ENCODE measurements at places on chromosomes 12 and 14. TPM values are rescaled to one million over a fixed set of nuclear protein-coding genes. Genes with fewer than 3 reads are reported as not detected.

- H3K36me3 ChIP-seq: no peaks in the 10 kb centered on the region
- peak; percentile 38 for DNase-seq
- peaks cover 3% of the 10 kb centered on the region for H3K27me3 ChIP-seq
- H3K4me1 ChIP-seq: no peaks in the 10 kb centered on the region
- no peak overlapping the region for H3K27ac ChIP-seq
Observed at GRCh38 chr12:2129076-2129475, 76.3 kb downstream of the CACNA1C start.

DNA sequence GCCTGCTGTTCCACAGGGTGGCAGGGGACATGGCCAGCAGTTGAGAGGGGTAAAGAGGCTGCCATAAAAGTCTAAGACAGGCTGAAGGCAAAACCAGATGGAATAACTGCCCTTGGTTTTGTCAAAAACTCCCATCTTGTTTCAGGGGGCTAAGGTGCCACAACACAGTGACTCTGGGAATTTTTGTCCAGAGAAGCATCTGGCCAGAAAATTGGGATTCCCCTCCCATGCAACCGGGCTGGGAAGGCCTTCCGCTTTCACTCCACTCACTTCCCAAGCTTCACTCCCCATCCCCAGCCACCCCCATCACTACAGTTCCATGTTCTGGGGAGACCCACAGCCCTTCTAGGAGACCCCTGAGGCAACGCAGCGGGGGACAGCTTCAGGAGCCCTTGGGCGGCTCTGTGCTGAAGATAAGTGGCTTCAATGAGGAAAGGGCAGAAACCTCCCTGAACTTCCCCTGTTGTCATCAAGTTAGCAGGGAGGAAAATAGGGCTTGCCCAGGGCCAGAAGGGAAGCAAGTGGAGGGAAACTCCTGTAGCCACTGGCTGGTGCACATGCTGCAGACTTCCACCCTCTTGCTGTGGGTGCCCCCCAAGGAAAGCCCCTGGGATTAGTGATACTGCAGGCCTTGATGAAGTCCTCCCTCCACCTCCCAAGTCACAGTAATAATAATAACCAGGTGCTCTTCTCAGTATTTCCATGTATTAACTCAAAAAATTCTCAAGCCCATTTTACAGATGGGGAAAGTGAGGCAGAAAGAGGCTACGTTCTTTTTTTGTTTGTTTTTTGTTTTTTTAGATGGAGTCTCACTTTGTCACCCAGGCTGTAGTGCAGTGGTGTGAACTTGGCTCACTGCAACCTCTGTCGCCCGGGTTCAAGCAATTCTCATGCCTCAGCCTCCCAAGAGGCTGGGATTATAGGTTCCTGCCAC is 6.0 kb downstream of the TMEM229B start:
- H3K27me3 ChIP-seq: no peaks in the 10 kb centered on the region
- H3K27ac ChIP-seq: no peak overlapping the region
- no peaks in the 10 kb centered on the region for H3K4me1 ChIP-seq

DNA sequence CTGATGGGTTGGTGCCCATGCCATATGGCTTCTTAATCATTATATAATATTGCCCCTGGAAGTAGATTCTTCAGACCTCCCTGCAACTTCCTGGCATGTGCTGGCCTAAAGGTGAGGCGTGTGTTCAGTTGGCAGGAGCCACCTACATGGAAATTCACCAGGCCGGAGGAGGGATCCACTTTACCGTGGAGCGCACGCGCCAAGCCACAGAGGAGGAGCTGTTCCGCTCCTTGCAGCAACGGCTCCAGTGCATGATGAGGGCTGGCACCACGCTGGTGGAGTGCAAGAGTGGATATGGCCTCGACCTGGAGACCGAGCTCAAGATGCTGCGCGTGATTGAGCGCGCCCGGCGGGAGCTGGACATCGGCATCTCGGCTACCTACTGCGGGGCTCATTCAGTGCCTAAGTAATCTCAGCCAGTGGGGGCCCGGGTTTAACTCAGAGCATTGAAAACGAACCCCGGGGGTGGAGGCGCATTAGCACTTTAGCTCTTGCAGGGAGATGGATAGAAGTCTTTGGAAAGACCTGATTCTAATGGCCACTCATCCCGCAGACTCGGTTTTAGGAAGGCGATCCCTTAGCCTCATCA is 13.5 kb downstream of the AMDHD1 start:
- no peak for DNase-seq
- no peaks in the 10 kb centered on the region for H3K36me3 ChIP-seq
- peaks cover 10% of the 10 kb centered on the region for H3K27me3 ChIP-seq
- H3K27ac ChIP-seq: no peak overlapping the region
- no peak overlapping the region for H3K4me3 ChIP-seq

GRCh38 chr14:55129086-55129427 is at the start of gene LGALS3:
Gene LGALS3 (plus strand): TSS chr14:55129252. CDS start chr14:55137374, 8,122 bp downstream.
- peaks cover 12% of the 10 kb centered on the region for H3K4me1 ChIP-seq
- H3K27me3 ChIP-seq: no peaks in the 10 kb centered on the region
- H3K27ac ChIP-seq: peak within 1 kb of the TSS; percentile 63
- DNase-seq: no peak
- peak within 1 kb of the TSS; percentile 76 for H3K4me3 ChIP-seq
- no peaks in the 10 kb centered on the region for H3K36me3 ChIP-seq

DNA sequence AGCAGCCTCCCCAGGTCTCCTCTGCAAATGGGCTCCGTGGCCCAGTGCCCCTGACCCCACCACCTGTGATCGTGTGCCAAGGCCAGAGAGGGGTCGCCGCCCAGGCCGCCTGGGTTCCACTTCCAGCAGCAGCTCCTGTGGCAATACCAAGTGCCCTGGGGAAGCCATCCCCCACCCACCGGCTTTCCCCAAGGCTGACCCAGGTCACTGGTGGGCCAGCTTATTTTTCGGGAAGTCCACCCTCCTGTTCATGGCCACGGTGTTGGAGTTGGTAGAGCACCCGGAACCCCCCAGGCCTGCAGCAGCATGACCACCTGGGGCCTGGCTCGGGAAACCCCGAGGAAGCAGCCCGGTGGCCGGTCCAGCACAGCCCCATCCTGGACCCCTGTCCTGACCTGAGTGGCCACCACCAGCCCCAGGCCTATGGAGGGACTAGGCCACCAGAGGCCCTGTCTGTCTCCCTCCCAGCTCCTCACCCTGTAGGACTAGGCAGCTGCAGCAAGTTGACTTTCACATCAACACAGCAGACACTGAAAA is 40.8 kb upstream of the OASL start:
- H3K4me1 ChIP-seq: no peaks in the 10 kb centered on the region
- H3K27ac ChIP-seq: no peak overlapping the region
- no peaks in the 10 kb centered on the region for H3K27me3 ChIP-seq
- no peaks in the 10 kb centered on the region for H3K36me3 ChIP-seq

- H3K4me1 ChIP-seq: no peaks in the 10 kb centered on the region
- H3K27ac ChIP-seq: no peak overlapping the region
- no peak for DNase-seq
- no peaks in the 10 kb centered on the region for H3K27me3 ChIP-seq
- no peaks in the 10 kb centered on the region for H3K36me3 ChIP-seq
Observed at GRCh38 chr14:29858299-29858698, 69.3 kb downstream of the PRKD1 start.

GRCh38 chr12:94277426-94278000 is 129.1 kb downstream of the PLXNC1 start:
- DNase-seq: peak; percentile 20
- H3K36me3 ChIP-seq: no peaks in the 10 kb centered on the region
- H3K27ac ChIP-seq: no peak overlapping the region
- no peak overlapping the region for H3K4me3 ChIP-seq
- no peaks in the 10 kb centered on the region for H3K27me3 ChIP-seq
- no peaks in the 10 kb centered on the region for H3K4me1 ChIP-seq

SOAT2 gene
- not detected for total RNA-seq

ARHGAP9 gene
- 2.5 TPM for total RNA-seq

ALDH2 gene
- 79.2 TPM for total RNA-seq

C12orf60 gene
- 1.7 TPM for total RNA-seq

RD3L gene
- total RNA-seq: not detected

LRRC10 gene
- not detected for total RNA-seq

Data from astrocyte (in vitro differentiated cells and primary cell).